CD4-positive, alpha-beta T cell treated with Interleukin-1 beta for 1 hour (primary cell): ENCODE measurements at places on chromosomes 1 and 21.

- DNase-seq, result no peak
Observed at GRCh38 chr1:227947676-227948492, at the start of gene WNT9A. WNT9A (minus strand) TSS chr1:227947932; CDS start chr1:227947887, 45 bp downstream.

GRCh38 chr1:25450891-25451290 is 20.2 kb downstream of the MACO1 start:
- no peak for DNase-seq

GRCh38 chr1:18527921-18528320 is 47.2 kb downstream of the KLHDC7A start:
- no peak for DNase-seq

GRCh38 chr1:53089478-53090226 is 27.6 kb downstream of the PODN start:
- no peak for DNase-seq

GRCh38 chr1:185312361-185313138 is 4.5 kb downstream of the IVNS1ABP start:
- no peak for DNase-seq

DNA sequence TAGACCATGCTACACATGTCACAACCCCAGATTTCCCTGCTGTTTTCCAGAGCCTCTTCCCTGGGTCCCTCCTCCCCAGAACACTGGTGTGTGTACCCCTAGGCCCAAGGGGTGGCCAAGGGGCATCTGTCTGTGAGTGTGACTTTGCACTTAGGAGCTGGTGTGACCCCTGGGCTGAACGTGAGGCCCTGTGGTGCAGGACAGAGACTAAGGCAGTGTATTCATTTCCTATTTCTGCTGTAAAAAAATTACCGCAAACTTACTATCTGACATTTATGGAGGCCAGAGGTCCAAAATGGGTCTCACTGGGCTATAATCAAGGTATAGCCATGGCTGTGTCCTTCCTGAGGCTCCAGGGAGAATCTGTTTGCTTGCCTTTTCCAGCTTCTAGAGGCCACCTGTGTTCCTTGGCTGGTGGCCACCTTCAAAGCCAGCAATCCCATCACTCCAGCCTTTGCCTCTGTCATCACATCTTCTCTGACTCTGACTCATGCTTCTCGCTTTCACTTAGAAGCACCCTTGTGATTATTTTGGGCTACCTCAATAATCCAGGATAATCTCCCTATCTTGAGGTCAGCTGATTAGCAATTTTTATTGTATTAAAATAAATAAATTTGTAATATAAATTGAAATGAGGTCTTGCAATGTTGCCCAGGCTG is 24.0 kb upstream of the ELOA start:
- no peak for DNase-seq

DNA sequence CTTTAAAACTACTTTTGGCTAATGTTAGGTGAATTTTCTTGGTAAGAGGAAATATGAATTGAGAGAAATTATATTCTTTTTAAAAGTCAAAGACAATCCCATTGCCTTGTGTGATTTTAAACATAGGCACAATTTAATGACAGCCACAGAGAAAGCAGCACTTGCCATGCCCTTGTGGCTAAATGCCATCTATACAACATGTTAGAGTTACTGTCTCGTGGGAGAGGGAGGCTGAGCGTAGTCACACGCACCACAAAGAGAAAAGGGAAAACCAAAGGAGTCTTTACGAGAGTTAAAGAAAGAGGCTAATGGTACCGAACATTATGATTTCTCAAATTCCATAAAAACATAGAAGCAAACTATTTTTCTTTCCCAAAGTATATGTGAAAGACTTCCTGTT is 537.9 kb downstream of the PTPRC start:
- DNase-seq, result no peak
